ENCODE measurements at places on chromosomes 1 and 21. TPM values are rescaled to one million over a fixed set of nuclear protein-coding genes. Genes with fewer than 3 reads are reported as not detected.

DNA sequence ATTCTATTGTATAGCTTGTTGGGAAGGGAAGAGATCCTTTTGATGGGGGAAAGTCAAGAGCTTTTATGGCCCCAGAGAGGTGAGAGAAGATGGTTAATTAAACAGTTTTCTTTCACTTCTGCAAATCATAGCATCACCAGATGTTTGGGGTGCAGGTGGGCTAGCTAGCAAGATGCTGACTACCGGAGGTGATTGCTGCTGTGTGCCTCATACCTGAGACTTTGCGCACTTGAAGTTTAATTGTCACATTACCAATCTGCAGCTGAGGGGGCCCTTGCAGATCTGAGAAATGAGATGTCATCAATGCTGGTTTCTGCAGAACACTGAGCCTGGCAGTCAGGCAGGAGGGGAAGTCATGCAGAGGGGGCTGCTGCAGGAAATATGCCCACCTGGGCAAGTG lies 73.9 kb downstream of the SNRPE start:
- H3K4me1 ChIP-seq = peaks cover 17% of the 10 kb centered on the region
- no peak for DNase-seq
- no peak overlapping the region for H3K27ac ChIP-seq
- H3K4me3 ChIP-seq = no peak overlapping the region
- H3K36me3 ChIP-seq = no peaks in the 10 kb centered on the region
- peaks cover 8% of the 10 kb centered on the region for H3K27me3 ChIP-seq

GRCh38 chr1:115807723-115808122 lies 33.2 kb downstream of the NHLH2 start:
- no peak overlapping the region for H3K27ac ChIP-seq
- no peaks in the 10 kb centered on the region for H3K36me3 ChIP-seq

DNA sequence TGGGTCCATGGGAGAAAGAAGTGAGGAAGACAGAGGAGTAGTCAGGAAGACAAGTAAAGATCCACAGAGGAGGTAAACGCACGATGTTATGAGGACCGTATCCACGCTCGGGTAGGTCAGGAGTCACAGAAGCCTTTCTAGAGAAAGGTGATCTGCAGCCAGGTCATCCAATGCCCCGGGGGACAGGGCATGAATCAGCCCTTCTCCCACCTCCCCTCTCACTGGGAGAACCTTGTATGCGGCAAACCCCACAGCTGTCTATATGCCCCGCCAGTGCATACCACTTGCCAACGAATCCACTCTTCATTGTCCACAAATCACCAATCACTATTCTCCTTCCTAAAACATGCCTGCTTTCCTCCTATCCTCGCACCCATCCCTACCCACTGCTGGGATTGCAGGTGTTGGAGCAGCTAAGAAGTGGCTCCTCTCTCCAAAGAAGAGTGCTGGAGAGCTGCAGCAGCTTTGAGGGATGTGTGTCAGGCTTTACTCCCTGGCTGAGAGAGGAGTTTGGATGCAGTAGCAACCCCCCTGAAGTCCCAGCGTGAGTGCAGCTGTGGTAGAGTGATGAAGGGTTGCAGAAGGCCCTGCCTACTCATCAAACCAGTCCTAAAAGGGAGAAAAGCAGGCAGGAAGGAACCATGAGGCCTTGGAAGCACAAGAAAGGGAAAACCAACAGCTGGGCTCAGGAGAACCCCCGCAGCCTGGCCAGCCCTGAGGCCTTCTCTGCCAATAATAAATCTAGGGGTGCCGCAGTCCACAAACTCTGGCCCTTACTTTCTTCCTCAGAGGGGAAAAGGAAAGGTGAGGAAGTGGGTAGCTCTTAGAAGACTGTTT lies 102.2 kb upstream of the GADD45A start:
- no peak overlapping the region for H3K4me3 ChIP-seq
- H3K27ac ChIP-seq = no peak overlapping the region
- DNase-seq = no peak
- H3K27me3 ChIP-seq = peaks cover 2% of the 10 kb centered on the region
- no peaks in the 10 kb centered on the region for H3K36me3 ChIP-seq
- H3K4me1 ChIP-seq = peaks cover 1% of the 10 kb centered on the region

- no peak for DNase-seq
- peaks cover 6% of the 10 kb centered on the region for H3K36me3 ChIP-seq
- H3K4me3 ChIP-seq = no peak overlapping the region
- no peaks in the 10 kb centered on the region for H3K27me3 ChIP-seq
- H3K27ac ChIP-seq = no peak overlapping the region
Measured at GRCh38 chr1:89901957-89902669, 81.3 kb downstream of the LRRC8D start.

The CLDN17 gene
- not detected for total RNA-seq

The CCDC185 gene
- total RNA-seq = not detected

GRCh38 chr1:9822897-9823692 lies 670 bp downstream of the CLSTN1 start:
- peak overlapping the region; percentile 74 for H3K27ac ChIP-seq
- H3K27me3 ChIP-seq = peaks cover 6% of the 10 kb centered on the region
- H3K4me3 ChIP-seq = peak overlapping the region; percentile 91

The HMGCS2 gene
- not detected for total RNA-seq

DNA sequence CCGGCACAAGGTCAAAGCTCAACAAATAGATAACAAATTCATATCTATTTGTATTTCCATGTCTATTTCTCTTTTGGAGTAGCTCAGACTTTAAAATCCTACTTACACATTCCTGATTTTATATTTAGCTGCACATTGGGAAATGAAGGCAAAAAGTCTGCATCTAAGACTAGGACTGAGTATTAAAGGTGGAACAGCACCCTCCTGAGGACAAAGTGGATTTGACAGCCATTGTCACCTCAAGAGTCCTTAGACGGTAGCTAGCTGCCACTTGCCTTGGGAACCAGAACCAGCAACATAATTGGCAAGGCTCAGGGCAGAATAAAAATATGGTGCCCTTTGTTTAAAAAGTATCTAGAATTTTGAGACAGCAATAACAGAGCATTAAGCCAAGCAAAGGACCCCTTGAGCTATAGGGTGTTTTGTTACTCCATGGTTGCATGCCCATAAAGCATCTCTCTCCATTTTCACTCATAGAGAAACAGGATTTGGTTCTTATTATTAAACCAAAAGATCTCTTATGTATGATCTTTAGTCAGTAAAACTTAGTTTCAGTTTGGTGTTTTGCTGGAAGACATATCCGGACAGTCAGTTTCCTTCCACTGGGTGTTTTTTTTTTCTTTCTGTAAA lies 30.0 kb upstream of the SGIP1 start:
- H3K4me3 ChIP-seq = no peak overlapping the region
- no peak overlapping the region for H3K27ac ChIP-seq
- no peaks in the 10 kb centered on the region for H3K36me3 ChIP-seq
- peaks cover 37% of the 10 kb centered on the region for H3K27me3 ChIP-seq
- H3K4me1 ChIP-seq = no peaks in the 10 kb centered on the region

GRCh38 chr1:198714271-198714670 lies 75.4 kb downstream of the PTPRC start:
- no peak overlapping the region for H3K27ac ChIP-seq
- no peak for DNase-seq
- no peak overlapping the region for H3K4me3 ChIP-seq
- peaks cover 82% of the 10 kb centered on the region for H3K36me3 ChIP-seq

GRCh38 chr1:184036517-184036949 lies 995 bp downstream of the COLGALT2 start:
- peaks cover 68% of the 10 kb centered on the region for H3K27me3 ChIP-seq
- peak overlapping the region; percentile 58 for H3K4me3 ChIP-seq
- no peak overlapping the region for H3K27ac ChIP-seq
- no peaks in the 10 kb centered on the region for H3K36me3 ChIP-seq

The KIAA1614 gene
- 0.03 TPM for total RNA-seq

GRCh38 chr1:16187748-16188401 lies 24.6 kb downstream of the ARHGEF19 start:
- DNase-seq = peak; percentile 78
- no peak overlapping the region for H3K27ac ChIP-seq
- H3K4me1 ChIP-seq = peaks cover 5% of the 10 kb centered on the region
- H3K4me3 ChIP-seq = no peak overlapping the region
- peaks cover 14% of the 10 kb centered on the region for H3K27me3 ChIP-seq

DNA sequence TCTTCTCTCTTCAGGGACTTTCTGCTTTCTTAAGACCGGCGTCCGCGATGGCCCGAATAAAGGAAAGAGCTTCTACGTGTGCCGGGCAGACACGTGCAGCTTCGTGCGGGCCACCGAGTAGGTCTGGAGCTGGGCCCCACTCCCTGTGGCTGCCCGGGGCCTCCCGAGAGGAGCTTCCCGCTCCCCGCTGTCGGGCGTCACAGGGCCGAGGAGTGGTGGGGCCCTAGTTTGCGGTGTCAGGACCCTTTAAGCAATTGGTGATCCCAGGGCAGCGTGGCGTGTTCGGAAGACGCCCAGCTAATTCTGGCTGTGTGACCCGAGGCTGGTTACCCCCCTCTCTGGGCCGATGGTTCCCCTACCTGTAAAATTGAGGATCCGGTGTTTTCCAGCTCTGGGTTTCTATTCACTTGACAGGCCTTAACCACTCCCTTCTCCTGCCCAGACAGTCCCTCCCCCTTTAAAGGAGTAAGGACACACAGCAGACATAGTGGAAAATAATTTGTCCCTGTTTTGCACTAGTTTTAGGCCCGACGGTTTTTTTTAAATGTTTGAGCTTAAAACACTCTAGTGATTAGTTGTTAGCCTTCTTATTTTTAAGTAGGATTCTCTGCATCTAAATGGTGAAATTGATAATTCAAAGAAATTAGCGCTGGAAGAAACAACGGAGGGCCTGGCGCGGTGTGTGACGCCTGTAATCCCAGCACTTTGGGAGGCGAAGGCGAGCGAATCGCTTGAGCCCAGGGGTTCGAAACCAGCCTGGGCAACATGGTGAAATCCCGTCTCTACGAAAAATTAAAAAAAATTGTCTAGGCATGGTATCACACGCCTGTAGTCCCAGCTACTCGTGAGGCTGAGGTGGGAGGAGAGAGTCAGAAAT lies 553 bp downstream of the TTF2 start:
- no peak for DNase-seq
- H3K4me3 ChIP-seq = no peak overlapping the region
- no peak overlapping the region for H3K27ac ChIP-seq
- H3K4me1 ChIP-seq = peaks cover 57% of the 10 kb centered on the region
- H3K27me3 ChIP-seq = no peaks in the 10 kb centered on the region

The ZYG11B gene
- 12.8 TPM for total RNA-seq

The LCE3B gene
- total RNA-seq = not detected

- no peaks in the 10 kb centered on the region for H3K27me3 ChIP-seq
- no peak for DNase-seq
- peaks cover 22% of the 10 kb centered on the region for H3K4me1 ChIP-seq
- H3K4me3 ChIP-seq = no peak overlapping the region
- peaks cover 48% of the 10 kb centered on the region for H3K36me3 ChIP-seq
Measured at GRCh38 chr1:2251786-2252185, 23.7 kb downstream of the SKI start.

DNA sequence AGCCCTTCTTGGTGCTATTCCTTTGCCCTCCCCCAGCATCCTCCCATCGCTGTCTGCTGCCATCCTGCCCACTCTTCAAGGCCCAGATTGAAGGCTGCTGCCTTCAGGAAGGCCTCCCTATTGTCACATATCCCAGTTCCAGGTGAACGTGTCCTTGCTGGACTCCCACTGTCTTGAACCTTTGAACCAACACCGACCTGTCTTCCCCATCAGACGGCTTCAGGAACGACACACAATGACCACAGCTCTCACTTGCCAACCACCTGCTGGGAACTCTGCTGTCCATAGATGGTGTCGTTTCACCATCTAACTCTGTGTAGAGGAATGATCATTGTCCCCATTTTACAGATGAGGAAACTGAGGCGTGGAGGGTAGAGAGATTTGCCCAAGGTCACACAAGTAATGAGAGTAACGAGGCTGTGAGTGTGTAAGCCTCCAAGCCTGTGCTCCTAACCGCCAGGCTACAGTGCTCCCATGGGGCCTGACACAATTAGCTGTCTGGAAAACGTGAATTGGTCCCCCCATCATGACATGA lies 9.9 kb upstream of the PLEKHG5 start:
- peaks cover 14% of the 10 kb centered on the region for H3K27me3 ChIP-seq
- no peak for DNase-seq
- no peak overlapping the region for H3K4me3 ChIP-seq
- H3K4me1 ChIP-seq = peaks cover 9% of the 10 kb centered on the region
- H3K36me3 ChIP-seq = no peaks in the 10 kb centered on the region
- H3K27ac ChIP-seq = no peak overlapping the region

DNA sequence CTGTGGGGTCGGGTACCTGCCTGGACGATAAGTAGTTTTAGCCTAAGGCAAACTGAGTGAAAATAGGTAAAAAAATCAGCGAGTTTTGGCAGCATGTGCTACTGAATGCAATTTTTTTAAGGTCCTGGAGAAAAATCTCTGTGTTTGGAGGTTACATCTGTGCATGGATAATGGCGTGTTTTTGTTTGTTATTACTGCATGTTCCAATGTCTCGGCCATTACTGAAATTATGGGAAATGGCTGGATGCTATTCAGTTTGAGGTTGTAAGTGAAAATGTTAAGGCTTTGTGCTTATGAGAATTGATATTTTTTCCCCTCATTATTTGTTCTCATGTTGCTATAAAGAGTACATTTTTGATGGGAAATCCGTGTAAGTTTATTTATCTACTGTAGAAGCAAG lies 441.7 kb downstream of the PRDM2 start:
- H3K36me3 ChIP-seq = no peaks in the 10 kb centered on the region
- H3K4me3 ChIP-seq = no peak overlapping the region
- no peaks in the 10 kb centered on the region for H3K4me1 ChIP-seq
- no peaks in the 10 kb centered on the region for H3K27me3 ChIP-seq
- no peak for DNase-seq

The FAM131C gene
- 5.1 TPM for total RNA-seq

The ICOSLG gene
- 6.1 TPM for total RNA-seq
